ENCODE measurements at places on chromosomes 2 and 18.

GRCh38 chr2:18349421-18349820, 211.0 kb downstream of the RDH14 start:
- DNase-seq = no peak

- no peak for DNase-seq
Measured at GRCh38 chr2:164782323-164782722, 59.3 kb downstream of the COBLL1 start.

DNA sequence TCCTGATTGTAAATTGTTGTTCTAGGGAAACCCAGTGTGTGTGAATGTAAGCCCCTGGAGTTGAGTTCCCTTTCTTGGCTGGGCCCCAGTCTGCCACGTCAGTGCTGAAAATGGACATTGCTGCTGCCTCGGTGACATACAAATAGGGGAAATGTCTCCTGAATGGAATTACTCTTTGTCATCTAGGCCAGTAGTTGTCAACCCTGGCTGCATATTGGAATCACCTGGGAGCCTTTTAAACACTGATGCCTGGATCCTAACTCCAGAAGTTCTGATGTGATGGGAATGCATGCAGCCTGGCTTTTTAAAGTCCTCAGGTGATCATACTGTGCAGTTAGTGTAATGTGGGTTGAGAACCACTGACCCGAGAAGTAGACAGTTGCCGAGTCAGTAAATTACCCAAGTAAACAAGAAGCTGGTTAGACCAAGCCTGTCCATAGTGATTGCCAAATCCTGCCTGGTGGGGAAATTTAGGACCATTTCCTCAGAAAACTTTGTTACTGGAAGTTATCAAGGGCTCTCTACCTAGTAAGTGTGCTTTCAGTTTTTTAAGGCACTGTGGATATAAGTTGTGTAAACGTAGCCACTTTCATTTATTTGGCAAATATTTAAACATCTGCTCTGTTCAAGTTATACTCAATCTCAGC, 27.6 kb upstream of the IL1R1 start:
- no peak for DNase-seq

GRCh38 chr2:47811668-47812067, 28.7 kb downstream of the MSH6 start:
- no peak for DNase-seq

- no peak for DNase-seq
Measured at GRCh38 chr18:59898609-59899297, 1.0 kb upstream of the PMAIP1 start.

DNA sequence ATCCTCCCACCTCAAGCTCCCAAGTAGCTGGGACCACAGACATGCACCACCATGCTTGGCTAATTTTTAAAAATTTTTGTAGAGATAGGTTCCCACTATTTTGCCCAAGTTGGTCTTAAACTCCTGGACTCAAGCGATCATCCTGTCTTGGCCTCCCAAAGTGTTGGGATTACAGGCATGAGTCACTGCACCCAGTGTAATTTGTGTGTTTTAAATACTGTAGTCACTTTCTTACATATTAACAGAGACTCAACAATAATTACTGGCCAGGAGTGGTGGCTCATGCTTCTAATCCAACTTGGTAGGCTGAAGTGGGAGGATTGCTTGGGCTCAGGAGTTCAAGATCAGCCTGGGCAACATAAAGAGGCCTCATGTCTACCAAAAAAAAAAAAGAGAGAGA, 293.0 kb downstream of the RDH14 start:
- no peak for DNase-seq

GRCh38 chr18:57447154-57447621, 12.0 kb downstream of the ONECUT2 start:
- no peak for DNase-seq

- no peak for DNase-seq
Measured at GRCh38 chr2:88601286-88601685, 26.0 kb downstream of the EIF2AK3 start.
